ENCODE measurements at places on chromosomes 2 and 18.

- no peak for DNase-seq
Observed at GRCh38 chr2:98013407-98014042, 17.8 kb upstream of the TMEM131 start.

DNA sequence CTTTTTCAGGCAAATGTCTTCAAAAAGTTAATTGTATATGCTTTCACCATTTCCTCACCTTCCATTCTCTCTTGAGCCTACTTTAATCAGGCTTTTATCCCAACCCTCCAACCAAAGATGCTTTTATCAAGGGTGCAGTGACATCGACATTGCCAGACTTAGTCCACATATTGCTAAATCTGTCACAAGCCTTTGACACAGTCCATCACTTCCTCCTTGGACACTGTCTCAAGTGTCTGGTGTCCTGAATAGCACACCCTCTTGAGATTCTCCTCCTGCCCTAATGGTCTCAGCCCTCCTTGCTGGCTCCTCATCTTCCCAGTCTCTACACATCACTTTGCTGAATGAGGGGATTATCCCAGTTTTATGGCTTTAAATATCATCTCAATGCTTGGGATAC lies 147.5 kb upstream of the SLC39A10 start:
- DNase-seq, result no peak

DNA sequence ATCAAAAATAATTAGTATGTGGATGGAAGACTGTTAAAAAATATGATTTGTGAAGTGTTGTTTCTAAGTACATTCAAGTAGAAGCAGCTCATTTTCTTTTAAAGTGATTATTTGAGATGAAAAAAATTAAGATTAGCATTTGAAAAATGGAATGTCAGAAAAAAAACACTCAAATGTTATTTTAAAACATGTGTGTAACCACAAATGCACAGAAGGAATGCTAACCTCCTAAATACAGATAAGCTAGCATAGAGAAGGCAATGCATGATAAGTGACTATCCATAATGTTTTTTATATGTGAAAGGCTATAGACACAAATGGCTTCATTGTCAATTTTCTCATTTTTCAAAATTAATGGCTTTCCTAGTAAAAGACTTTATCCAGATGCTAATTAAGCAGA lies 198.9 kb downstream of the NYAP2 start:
- DNase-seq, result no peak

DNA sequence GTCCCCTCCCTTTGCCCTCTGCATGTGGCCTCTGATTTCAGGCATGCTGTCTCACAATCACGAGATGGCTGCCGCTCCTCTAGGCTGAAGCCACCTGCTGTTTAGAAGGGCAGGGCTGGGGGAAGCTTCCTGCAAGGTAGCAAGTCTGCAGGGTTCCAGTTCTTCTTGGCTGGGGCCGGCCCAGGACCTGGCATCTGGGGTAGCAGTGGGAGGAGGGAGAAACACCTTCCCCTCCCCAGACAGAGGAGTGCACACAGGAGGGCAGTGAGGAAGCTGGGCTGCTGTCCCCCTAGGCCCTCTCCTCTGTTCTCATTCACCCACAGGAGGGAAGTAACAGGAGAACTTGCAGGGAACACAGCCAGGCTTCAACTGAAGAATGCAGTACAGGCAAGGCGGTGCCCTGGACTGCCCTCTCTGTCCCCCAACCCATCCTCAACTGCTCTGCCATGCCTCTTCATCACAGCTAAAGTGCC lies 345.9 kb upstream of the HS6ST1 start:
- DNase-seq, result peak; percentile 33

GRCh38 chr2:109330056-109330455 lies 201.1 kb downstream of the SH3RF3 start:
- DNase-seq, result no peak

- no peak for DNase-seq
Observed at GRCh38 chr2:15628899-15629855, 37.5 kb downstream of the DDX1 start.

GRCh38 chr2:181953881-181954537 lies 31.6 kb upstream of the PPP1R1C start:
- peak; percentile 52 for DNase-seq

GRCh38 chr2:230134496-230135129 lies 65.9 kb upstream of the SLC16A14 start:
- DNase-seq, result no peak

- DNase-seq, result no peak
Observed at GRCh38 chr2:109173311-109174171, 44.5 kb downstream of the SH3RF3 start.

DNA sequence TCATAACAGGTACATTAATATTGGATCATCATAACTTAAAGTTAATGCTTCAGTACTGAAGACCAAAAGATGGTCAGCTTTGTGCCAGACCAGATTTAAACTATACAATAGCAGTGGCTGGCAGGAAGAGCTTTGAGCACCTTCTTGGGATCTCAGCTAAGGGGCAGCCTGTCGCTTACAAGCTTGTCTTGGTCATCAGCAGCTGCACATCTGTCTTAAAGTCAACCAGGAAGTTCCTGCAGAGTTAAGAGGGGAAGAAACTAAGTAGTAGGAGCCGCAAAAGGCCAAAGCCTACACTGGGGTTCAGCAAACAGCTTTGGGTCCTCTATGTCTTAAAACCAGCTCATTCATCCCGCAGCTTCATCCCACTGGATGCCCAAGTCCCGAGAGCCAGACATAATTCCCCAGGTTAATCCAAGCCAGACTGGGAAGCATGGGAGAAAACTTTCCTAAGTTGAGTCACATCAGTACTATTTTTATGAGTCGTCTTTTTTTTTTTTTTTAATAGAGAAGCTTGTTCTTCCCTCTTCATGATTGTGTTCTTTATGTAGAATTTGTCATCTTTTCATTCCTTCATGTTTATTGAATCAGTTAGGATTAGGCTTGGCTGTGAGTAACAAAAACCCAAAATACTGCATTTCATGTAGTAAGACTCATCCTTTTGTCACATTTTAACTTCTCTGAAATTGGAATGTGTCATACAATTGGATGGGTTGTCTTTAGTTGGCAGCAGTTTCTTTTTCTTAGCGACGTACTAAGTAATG lies 59.3 kb downstream of the SERTAD2 start:
- DNase-seq, result no peak

DNA sequence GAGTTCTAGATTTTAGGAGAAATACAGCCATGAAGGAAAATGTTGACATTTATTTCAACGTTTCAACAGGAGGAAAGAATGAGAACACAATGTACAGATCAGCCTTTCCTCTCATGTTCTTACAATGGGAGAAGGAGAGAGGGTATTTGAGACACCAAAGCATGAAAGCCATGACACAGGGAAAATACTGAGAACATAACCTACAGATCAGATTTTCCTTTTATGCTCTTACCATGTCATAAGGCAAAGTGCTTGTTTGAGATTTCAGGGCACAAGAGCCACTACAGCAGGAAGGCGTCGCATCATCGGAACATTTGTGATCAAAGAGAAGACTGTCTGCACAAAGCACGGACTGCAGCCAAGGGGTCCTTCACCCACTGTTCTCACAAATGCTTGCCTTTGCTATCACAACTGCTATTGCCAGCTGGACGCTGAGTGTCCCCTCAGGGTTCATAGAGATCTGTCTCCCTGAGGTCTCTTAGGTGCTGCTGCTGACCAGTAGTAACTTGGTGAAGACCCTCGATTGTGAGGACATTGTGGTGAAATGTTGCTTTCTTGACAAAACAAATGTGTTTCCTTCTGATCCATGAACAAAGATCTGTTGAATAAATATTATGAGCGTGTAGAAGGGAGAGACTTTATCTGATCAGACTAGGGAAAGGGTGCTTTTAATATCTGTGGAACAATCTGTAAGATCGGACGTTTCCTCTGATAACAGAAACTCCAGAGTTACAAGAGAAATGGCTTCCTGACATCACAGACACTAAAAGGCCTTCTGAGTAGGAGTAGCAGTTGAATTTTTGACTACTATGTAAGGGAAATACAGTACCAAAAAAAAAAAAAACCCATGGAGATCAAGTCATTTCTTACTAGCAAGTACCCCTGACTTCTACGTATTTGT lies 6.4 kb upstream of the IL1RL1 start:
- DNase-seq, result no peak

GRCh38 chr2:36380624-36381481 lies 25.3 kb downstream of the CRIM1 start:
- peak; percentile 58 for DNase-seq

DNA sequence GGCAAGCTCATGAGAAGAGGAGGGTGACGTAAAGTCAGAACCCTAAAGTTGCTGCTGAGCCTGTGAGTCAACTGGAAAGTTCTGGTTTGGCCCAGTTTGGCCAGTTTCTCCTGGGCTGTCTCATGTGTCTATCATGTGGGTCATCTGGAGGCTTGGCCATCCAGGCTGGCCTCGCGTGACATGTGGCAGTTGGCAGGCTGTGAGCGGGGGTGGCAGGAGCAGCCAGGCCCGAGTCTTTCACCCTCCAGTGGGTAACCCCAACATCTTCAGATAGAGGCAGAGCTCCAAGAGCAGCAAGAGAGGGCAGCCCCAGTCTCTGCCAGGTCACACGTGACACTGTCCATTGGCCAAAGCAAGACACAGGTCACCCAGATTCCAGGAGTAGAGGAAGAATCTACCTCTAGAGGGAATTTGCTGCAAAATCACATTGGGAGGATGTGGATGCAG lies 51.5 kb downstream of the FHOD3 start:
- DNase-seq, result no peak

- no peak for DNase-seq
Observed at GRCh38 chr2:231373786-231374349, 21.6 kb upstream of the B3GNT7 start.

- DNase-seq, result no peak
Observed at GRCh38 chr2:205273148-205273547, 409.2 kb upstream of the NRP2 start.

GRCh38 chr2:177983183-177983788 lies 89.3 kb downstream of the PDE11A start:
- DNase-seq, result peak; percentile 9

DNA sequence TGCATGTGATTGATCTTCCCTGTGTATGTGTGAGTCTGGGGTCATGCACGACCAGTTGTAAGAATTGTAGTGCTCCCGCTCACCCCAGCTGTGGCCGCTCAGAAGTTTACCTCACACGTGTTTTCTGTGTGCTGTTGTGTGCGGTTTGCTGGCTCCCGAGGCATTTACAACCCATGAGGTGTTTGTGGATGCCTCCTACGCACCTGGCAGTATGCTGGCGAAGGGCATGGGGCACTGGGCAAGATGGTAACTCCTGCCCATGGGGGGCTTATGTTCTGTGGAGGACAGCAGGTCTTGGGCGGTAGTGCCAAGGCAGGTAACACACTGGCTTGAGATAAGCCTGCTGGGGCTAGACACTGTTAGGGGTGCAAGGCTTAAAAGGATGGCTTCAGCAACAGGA lies 102.6 kb upstream of the HS6ST1 start:
- DNase-seq, result no peak

DNA sequence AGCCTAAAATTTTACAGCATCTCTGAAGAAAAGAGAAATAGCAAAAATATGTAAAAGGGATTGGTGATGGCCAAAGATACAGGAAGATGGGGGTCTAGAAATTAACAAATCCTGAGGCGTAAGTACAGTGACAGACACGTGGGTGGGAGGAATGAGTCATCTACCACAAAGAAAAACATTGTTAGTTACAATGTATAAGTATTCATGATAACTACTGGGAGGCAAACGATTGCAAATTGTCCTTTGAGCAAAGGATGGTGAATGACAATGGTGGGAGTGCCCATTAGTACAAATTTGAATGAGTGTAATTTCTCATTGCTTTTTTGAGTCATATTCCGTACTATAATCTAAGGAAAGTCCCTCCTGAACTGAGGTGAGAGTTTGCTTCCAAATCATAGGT lies 809.0 kb upstream of the FAM98A start:
- no peak for DNase-seq

GRCh38 chr2:160639472-160639871 lies 145.9 kb upstream of the RBMS1 start:
- no peak for DNase-seq

- no peak for DNase-seq
Observed at GRCh38 chr18:32319084-32319483, 129.2 kb downstream of the MEP1B start.

DNA sequence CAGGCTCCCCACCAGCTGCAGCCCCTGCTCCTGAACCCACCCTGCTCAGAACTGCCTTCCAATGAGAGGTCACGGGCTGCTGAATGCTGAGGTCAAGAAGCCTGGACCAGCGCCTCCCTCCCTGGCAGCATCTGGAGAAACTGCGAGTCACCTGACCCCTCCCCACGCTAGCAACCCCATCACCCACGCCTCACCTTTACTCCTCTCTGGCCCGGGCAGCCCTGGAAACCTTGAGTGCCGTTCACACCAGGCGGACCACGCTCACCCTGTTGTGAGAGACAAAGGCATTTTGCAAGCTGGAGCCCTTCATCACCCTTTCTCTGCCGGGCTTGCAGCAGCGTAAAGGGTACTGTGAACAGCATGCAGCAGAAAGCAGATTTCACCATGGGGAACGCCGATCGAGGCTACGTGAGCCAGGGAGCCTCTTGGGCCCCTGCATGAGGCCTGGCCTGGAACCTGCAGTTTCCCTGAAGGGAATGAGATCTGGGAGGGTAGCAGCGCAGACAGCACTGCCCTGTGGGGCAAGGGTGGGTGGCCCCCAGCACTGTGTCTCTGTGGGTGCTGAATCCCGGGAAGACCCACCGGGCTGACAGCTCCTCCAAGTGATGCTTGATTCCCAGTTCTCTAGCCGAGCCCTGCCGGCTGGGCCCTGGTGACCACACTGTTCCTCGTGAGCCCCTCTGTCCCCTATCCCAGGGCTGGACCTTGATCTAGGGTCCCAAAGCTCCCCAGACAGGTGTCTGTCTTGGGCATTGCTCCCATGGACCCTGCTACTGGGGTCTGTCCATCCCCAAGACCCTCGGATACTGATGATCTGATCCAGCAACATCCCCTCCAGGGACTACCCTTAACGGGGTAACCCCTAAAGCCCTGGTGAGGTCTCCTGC lies 53.8 kb downstream of the COL6A3 start:
- DNase-seq, result no peak

DNA sequence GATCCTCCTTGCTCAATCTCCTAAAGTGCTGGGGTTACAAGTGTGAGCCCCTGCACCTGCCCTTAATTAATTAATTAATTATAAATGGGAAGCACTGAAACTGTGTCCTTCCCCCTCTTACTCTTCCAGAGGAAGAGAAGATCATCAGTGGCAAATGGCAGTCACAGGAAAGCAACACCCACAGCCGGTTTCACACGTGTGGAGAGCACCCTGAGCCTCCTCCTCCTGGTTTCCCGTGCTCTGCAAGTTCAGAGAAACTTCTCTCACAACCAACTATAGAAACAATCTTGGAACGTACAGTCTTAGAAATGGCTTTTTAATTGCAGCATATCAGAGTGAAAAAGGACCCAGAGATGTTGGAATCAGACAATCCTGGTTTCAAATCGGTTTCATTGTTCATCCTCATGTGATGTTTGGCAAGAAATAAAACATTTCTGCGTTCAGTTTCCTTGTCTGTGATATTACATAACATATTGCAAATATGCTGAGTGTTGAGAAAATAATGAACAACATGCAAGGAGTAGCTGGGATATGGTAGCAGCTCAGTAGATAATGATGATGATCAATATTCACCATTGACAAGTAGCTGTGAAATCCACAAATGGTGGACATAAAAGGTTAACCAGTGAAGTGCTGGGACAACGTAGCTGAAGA lies 141.0 kb upstream of the KCTD1 start:
- no peak for DNase-seq
